ENCODE measurements at places on chromosomes 3 and 15.

GRCh38 chr3:100602506-100603444 lies 6.6 kb upstream of the ADGRG7 start:
- peak; percentile 45 for DNase-seq

DNA sequence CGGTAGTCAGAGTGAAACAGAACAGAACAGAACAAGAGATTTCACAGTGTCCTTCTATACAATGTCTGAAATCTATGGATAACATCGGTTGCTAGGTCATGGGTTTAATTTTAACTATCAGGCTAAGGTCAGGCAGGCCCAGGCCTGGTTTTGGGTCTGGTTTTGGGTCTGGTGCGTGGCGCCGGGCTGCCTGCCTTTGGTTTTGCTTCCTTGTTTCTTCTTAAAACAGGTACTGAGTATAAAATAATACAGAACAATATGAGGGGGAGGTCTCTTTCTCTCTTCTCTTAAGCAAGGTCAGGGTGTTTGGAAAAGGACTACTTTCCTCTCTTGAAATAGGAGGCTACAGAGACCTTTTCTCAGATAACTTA lies 1.4 kb downstream of the AEN start:
- no peak for DNase-seq

GRCh38 chr15:87816811-87817210 lies 439.7 kb downstream of the NTRK3 start:
- no peak for DNase-seq

- DNase-seq, result no peak
Measured at GRCh38 chr15:28901987-28902745, 16.4 kb downstream of the APBA2 start.

DNA sequence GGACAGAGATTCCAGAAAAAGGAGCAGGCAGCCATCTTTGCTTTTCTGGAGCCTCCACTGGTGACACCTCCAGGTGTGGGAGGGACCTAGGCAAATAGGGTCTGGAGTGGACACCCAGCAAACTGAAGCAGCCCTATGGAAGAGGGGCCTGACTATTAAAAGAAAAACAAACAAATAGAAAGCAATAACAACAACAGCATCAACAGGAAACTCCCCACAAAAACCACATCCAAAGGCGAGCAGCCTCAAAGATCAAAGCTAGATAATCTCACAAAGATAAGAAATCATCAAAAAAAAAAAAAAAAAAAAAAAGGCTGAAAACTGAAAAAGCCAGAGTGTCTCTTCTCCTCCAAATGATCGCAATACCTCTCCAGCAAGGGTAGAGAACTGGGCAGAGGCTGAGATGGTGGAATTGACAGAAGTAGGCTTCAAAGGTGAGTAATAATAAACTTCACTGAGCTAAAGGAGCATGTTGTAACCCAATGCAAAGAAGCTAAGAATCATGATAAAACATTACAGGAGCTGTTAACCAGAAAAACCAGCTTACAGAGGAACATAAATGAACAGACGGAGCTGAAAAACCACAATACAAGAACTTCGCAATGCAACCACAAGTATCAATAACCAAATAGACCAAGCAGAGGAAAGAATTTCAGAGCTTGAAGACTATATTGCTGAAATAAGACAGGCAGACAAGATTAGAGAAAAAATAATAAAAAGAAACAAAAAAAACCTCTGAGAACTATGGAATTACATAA lies 225.4 kb downstream of the CTNNB1 start:
- no peak for DNase-seq

GRCh38 chr3:133452641-133453319 lies 52.9 kb downstream of the BFSP2 start:
- DNase-seq, result no peak

DNA sequence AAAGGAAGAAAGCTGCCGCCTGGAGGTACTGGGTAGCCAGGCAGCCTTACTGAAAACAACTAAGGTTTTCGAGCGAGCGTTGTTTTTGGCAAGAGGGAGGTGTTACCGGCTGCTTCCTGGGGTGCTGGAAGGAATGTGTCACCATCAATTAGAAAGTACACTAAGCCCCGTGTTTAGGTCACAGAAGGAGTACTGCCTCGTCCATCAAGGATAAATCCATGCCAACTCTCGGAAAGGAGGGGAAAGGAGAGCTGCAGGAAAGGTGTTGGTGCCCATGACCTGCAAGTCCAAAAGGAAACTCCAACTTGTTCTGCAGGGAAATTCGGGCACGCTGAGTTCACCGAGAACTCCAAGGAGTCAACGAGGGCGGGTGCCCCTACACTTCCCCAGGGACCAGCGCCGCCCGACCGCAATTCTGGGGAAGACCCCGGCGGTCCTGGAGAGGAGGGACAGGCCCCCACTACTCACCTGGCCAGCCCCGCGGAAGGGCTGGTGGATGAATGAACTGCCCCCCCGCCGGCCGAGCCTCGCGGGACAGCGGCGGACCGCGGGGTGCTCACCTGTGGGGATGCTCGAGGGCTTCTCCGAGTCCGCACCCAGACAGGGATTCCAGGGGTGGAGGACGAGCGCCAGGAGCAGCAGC lies 542 bp downstream of the PLOD2 start:
- peak; percentile 83 for DNase-seq

DNA sequence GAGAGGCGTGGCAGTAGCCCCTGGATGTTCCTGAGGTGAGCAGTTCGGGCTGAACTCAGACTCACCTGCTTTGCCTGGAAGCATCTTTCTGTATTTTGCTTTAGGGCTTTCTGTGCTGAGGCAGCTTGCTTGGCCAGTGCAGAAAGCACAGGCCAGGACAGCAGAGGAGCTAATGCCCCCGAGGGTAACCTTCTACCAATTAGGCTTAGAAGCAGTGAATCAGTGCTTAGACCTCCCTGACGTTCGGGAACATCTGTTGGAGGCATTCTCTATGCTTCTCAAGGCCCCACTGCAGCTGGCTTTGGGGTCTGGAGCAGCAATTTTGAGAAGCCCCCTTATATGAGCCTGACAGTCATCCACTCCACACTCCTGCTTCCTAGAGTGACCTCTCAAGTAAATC lies 350.7 kb upstream of the PROK2 start:
- no peak for DNase-seq

GRCh38 chr3:172217877-172218276 lies 178.5 kb downstream of the FNDC3B start:
- no peak for DNase-seq

GRCh38 chr3:177190756-177191681 lies 6.3 kb downstream of the TBL1XR1 start:
- DNase-seq, result no peak

- no peak for DNase-seq
Measured at GRCh38 chr15:86610038-86610437, 530.4 kb downstream of the AGBL1 start.

GRCh38 chr3:145857956-145858355 lies 303.0 kb downstream of the PLOD2 start:
- DNase-seq, result no peak

- peak; percentile 52 for DNase-seq
Measured at GRCh38 chr3:133113927-133114597, 75.9 kb downstream of the TMEM108 start.

DNA sequence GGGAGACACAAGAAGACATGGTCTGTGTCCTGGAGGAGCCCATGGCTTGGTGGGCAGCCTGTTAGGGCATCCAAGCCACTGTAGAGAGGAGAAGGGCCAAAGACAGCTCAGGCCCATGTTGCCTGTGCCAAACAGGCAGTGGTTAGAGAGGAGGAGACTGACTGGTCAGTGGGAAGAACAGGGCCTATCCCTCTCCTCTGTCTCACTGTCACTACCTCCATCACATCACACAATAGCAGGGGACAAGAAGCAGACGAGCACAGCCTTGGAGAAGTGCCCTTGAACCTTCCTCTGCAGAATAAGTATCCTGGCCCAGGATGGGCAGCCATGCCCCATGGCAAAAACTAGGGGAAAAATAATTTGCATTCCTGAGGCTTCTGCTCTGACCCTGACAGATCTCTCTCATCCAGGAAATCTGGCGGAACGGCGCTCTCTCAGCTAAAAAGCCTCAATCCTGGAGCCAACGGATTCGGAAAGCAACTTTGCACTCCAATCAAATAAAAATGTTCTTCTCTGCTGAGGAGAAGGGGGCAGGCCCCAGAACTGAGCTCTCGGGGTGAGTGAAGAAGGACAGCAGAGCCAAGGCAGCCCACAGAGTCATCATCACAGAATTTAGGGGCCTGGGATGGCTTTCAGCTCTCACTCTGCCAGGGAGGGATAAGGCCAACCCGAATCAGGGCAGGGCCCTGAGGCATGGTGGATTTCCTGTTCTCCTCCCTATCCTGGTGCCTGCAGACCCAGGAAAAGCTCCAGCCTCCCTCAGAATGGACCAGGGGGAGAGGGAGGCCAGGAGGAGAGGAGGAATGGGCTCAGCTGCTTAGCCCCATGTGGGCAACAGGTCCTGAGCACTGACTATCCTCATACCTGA lies 1.6 kb downstream of the SHF start:
- DNase-seq, result no peak

GRCh38 chr15:51025454-51025846 lies 69.3 kb downstream of the TNFAIP8L3 start:
- DNase-seq, result no peak

GRCh38 chr3:45618081-45618509 lies 23.5 kb downstream of the LIMD1 start:
- DNase-seq, result no peak

Measured in common myeloid progenitor, CD34-positive (primary cell).